ENCODE measurements at places on chromosomes 3 and 15.

- no peak for DNase-seq
- H3K27ac ChIP-seq = no peak overlapping the region
- H3K36me3 ChIP-seq = no peaks in the 10 kb centered on the region
- H3K27me3 ChIP-seq = no peaks in the 10 kb centered on the region
- no peak overlapping the region for H3K4me3 ChIP-seq
- H3K4me1 ChIP-seq = no peaks in the 10 kb centered on the region
These were observed 99.1 kb upstream of the SEMA6D start for GRCh38 chr15:47618241-47618640.

- H3K36me3 ChIP-seq = no peaks in the 10 kb centered on the region
- H3K27ac ChIP-seq = peak overlapping the region; percentile 27
- no peaks in the 10 kb centered on the region for H3K27me3 ChIP-seq
- DNase-seq = no peak
- peaks cover 36% of the 10 kb centered on the region for H3K4me1 ChIP-seq
These were observed 10.3 kb upstream of the CD47 start for GRCh38 chr3:108100906-108101660.

GRCh38 chr15:43702174-43702573 lies 8.5 kb downstream of the CKMT1A start:
- no peak for DNase-seq
- H3K27ac ChIP-seq = no peak overlapping the region
- H3K4me3 ChIP-seq = no peak overlapping the region
- no peaks in the 10 kb centered on the region for H3K4me1 ChIP-seq
- H3K27me3 ChIP-seq = peaks cover 58% of the 10 kb centered on the region

DNA sequence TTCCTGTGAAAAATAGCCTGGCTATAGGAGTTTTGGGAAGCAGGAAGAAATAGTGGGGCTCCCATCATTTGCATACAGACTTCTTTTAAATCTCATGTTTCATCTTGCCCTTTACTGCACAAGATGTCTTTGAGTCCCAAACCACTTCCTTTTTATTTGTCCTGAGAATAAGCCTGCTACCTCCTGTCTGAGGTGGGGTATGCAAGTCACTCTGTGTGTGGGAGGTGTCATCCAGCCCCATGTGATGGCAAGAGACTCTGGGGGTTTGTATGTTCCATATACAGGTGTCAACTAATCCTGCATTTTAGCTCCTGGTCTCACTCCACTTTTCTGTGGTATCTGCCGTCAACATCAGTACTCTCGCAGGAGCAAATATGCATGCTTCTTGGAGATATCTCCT lies 102.0 kb downstream of the OTOL1 start:
- no peaks in the 10 kb centered on the region for H3K36me3 ChIP-seq
- H3K4me1 ChIP-seq = no peaks in the 10 kb centered on the region
- H3K27me3 ChIP-seq = no peaks in the 10 kb centered on the region
- no peak overlapping the region for H3K27ac ChIP-seq
- no peak for DNase-seq

- no peaks in the 10 kb centered on the region for H3K27me3 ChIP-seq
- DNase-seq = no peak
- no peaks in the 10 kb centered on the region for H3K36me3 ChIP-seq
- H3K27ac ChIP-seq = no peak overlapping the region
These were observed 440.0 kb upstream of the PROK2 start for GRCh38 chr3:72224804-72225509.

- no peak overlapping the region for H3K27ac ChIP-seq
- H3K4me1 ChIP-seq = peaks cover 22% of the 10 kb centered on the region
- H3K36me3 ChIP-seq = peaks cover 2% of the 10 kb centered on the region
- no peak overlapping the region for H3K4me3 ChIP-seq
- H3K27me3 ChIP-seq = no peaks in the 10 kb centered on the region
- no peak for DNase-seq
These were observed 383.0 kb downstream of the ZBTB20 start for GRCh38 chr3:114764056-114764492.

DNA sequence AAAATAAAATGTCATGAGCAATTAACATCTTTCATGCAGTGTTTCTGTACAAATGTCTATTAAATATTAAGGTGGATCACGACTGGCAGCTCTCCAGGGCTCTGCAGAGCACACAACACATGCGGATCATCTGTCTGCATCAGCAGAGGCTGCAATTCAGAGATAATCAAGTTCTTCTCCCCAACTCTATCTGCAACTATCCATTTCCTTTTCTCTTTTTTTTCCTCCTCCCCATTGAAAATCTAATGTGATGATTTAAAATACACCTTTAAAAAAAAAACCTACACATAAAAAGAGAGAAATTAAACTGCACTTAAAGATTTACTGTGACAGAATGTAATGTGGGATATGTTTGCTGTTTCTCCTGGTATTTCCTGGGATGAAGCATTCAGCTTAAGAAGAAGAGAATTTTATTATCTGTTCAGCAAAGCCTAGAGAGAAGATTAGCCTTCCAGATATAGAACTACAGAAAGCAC lies 352.6 kb upstream of the CCDC54 start:
- DNase-seq = no peak
- no peaks in the 10 kb centered on the region for H3K27me3 ChIP-seq
- H3K27ac ChIP-seq = no peak overlapping the region

DNA sequence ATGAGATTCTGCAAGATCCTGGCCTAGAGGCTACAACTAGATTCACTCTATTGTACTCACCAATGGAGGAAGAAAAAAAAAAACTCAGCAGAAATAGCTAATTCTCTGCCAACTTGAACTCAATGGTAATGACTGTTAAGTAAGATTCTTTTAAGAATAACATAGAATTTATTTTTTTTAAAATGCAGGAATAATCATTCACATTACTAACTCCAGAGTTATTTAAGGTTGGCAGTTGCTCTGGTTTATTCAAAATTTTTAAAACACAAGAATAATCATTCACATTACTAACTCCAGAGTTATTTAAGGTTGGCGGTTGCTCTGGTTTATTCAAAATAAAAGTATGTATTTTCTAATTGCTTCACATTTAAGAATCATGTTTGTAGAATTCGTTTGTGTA lies 1071.9 kb downstream of the IGSF11 start:
- no peak for DNase-seq
- no peak overlapping the region for H3K27ac ChIP-seq
- H3K36me3 ChIP-seq = peaks cover 2% of the 10 kb centered on the region
- H3K27me3 ChIP-seq = no peaks in the 10 kb centered on the region
- no peak overlapping the region for H3K4me3 ChIP-seq

DNA sequence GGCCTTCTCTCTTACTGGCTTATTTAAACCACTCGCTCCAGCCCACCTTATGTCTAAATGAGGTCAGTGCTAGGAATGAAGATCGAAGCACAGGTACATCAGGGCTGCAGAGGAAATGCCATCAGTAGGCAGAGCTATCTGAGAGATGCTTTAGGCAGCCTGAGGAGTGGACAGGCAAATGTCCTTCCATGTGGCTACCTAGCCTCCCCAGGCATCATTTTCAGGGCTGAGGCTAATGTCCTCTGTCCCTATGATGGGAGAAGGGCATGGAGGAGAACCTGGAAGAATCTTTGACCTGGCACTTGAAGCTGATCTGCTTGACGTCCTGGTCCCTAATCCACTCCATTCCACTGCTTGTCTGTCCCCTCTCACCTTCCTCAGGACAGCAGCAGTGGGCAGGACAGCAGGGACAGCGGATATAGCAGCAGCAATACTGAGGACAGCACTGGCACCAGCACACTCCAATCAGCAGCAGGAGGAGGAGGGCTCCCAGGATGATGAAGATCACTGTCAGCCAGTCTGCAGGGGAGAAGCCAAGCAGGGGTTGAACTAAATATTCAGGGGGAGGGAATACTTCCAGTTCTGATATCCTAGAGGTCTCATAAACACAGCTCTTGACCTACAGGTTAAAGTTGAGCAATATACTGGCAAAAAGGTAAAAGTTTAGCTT lies 21.0 kb downstream of the ILDR1 start:
- DNase-seq = no peak
- H3K27me3 ChIP-seq = peaks cover 44% of the 10 kb centered on the region
- H3K4me1 ChIP-seq = no peaks in the 10 kb centered on the region
- no peaks in the 10 kb centered on the region for H3K36me3 ChIP-seq
- H3K27ac ChIP-seq = no peak overlapping the region

GRCh38 chr3:138113326-138113725 lies 2.1 kb downstream of the DZIP1L start:
- no peak for DNase-seq
- H3K27ac ChIP-seq = no peak overlapping the region
- no peaks in the 10 kb centered on the region for H3K36me3 ChIP-seq
- no peak overlapping the region for H3K4me3 ChIP-seq

DNA sequence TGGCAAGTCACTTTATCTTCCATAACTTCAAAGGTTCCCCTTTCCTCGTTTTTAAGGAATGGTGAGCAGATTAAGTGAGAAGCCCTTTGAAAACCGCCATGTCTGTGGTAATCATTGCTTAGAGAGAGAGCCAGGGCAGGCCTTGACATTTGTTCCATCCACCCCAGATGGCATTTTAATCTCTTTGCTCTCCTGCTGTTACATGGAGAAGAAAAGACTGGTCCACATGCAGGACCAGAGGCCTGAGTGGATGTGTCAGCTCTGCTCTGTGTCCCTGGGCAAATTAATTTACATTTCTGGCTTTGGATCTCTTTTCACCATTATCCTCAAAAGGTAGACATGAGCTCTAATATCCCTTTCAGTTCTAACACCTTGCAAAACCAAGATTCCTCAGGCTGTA lies 157.3 kb upstream of the LPP start:
- peaks cover 9% of the 10 kb centered on the region for H3K36me3 ChIP-seq
- H3K27me3 ChIP-seq = no peaks in the 10 kb centered on the region
- peaks cover 72% of the 10 kb centered on the region for H3K4me1 ChIP-seq
- DNase-seq = no peak

DNA sequence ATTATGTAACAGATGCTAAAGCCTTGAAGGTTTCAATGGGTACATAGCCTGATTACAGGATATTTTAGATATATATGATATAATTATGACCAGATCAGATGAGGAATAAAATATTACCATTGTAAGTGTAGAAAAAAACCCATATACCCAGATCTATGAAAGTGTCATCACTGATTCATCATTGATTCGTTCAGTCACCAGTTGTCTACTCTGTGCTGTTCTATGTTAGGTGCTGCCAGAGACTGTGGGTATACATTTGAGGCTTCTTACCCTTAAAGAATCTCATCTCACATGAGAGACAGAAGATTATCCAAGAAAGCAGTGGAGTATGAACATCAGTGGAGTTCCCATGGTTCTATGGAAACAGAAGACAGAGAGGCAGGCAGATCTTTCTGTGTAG lies 92.2 kb downstream of the MBNL1 start:
- H3K4me3 ChIP-seq = peak overlapping the region; percentile 6
- peaks cover 64% of the 10 kb centered on the region for H3K4me1 ChIP-seq
- DNase-seq = no peak
- H3K36me3 ChIP-seq = peaks cover 20% of the 10 kb centered on the region
- peak overlapping the region; percentile 64 for H3K27ac ChIP-seq

DNA sequence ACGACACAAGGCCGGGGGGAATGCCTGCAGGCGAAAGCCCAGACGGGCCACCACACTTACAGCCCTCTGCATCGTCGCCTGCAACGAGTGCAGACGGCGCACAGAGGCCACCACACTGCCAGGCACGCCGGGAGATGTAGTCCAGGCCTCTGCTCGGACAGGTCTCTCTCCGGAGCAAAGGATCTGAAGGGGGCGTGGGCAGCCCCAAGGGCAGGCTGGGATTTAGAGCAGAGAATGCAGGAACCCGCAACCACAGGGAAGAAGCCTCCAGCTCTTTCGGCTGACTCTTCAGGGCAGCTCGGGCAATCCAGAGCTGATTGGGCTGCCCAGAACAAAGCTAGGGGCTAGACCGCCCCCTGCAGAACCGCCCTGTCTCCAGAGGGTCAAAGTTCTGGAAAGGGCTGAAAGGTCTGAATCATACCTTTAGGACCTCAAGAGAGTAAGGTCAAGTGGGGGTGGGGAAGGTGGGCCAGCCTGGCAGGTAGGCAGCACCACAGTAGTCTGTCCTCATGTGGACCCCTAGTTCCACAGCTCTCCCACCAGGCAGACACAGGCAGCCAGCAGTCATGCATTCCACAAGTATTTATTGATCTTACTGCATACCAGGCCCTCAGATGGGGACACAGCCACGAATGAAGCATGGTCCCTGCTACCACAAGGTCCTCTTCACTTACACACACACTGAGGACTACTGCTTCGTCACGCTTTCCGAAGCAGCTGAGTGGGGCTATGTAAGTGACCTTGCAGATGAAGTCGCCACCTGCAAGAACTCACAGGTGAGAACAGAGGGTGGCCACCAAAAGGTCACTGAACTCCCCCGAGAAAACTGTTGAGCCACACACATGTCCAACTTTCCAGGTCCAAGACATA lies at the start of gene AMT:
AMT (minus strand) TSS at position 95 of the 870 bp plus-strand sequence; CDS start at position 72, 23 bp downstream.
- H3K36me3 ChIP-seq = peaks cover 14% of the 10 kb centered on the region
- no peak within 1 kb of the TSS for H3K27ac ChIP-seq
- peaks cover 29% of the 10 kb centered on the region for H3K4me1 ChIP-seq
- H3K4me3 ChIP-seq = no peak within 1 kb of the TSS
- no peak for DNase-seq

DNA sequence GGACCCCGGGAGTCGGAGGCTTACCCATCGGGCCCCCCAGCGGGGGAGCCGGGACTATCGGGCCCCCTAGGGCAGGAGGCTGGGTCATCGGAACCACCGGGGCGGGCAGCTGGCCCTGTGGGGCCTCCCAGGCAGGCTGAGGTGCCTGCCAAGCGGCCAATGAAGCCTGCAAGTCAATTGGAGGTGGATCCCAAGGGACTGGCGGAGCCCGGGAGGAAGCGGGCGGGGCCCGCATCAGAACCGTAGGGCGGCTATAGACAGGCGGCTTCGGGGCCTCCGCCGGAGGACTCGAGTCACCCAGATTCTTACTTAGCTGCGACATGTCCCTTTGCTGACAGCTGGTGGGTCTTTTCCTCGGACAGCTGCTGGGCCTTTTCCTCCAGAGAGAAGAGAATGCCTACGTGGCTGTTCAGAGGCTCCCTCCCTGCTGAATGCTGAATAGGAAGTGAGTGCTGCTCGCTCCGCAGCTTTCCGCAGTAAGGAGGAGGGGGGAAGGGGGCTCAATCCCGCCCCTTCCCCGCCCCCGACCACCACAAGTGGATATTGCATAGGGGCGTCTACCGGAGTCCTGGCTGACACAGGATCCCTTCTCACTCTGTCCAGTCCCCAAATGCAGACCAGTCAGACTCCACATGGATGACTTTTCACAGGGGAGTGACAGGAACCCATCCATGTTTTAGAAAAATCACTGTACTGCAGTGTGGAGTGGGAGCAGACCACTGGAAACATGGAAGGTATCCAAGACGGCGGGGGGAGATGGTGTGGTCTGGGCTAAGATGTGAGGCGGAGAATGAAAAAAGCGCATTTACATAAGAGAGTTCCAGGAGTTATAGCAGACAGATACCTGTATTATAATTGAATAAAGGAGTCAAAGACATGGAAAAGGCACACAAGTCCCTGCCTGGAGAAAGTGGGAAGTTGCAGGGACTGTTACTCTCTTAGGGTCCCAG lies at the start of gene MAGEL2:
MAGEL2 (minus strand) TSS at position 447 of the 950 bp plus-strand sequence; CDS start at position 322, 125 bp downstream.
- H3K27ac ChIP-seq = no peak within 1 kb of the TSS
- DNase-seq = no peak
- H3K36me3 ChIP-seq = no peaks in the 10 kb centered on the region
- H3K27me3 ChIP-seq = no peaks in the 10 kb centered on the region
- no peaks in the 10 kb centered on the region for H3K4me1 ChIP-seq

Measured in central memory CD8-positive, alpha-beta T cell (primary cell).